Bronchus fibroblast of lung (primary cell): ENCODE measurements at places on chromosomes 5 and 9. TPM values are rescaled to one million over a fixed set of nuclear protein-coding genes. Genes with fewer than 3 reads are reported as not detected.

The ANP32B gene
- 21.9 and 22.4 TPM in 2 replicates for total RNA-seq

The RMRP gene
- total RNA-seq: 46,048 and 56,930 TPM in 2 replicates

The SPINK4 gene
- not detected in 2 replicates for total RNA-seq

The IFNK gene
- not detected in 2 replicates for total RNA-seq

The OR1L1 gene
- not detected in 2 replicates for total RNA-seq

The GARIN3 gene
- not detected in 2 replicates for total RNA-seq

The SUSD3 gene
- 4.7 and 5.6 TPM in 2 replicates for total RNA-seq

The RALGPS1 gene
- total RNA-seq: 0.67 and 2.7 TPM in 2 replicates

The THBS4 gene
- 1.2 and 2.4 TPM in 2 replicates for total RNA-seq

The PCDHB2 gene
- 0.34 and 0.45 TPM in 2 replicates for total RNA-seq

The SHC3 gene
- 3.9 and 6.9 TPM in 2 replicates for total RNA-seq

The ZNF354C gene
- total RNA-seq: 2.8 and 3.0 TPM in 2 replicates

The LCNL1 gene
- under 0.01 TPM in 1 of 2 replicates, not detected in the other for total RNA-seq

The ARSI gene
- total RNA-seq: 11.8 and 13.4 TPM in 2 replicates

The CLK4 gene
- total RNA-seq: 3.6 and 5.4 TPM in 2 replicates

The PCDHGA2 gene
- 0.50 and 0.59 TPM in 2 replicates for total RNA-seq

The TOR1B gene
- total RNA-seq: 25.1 and 31.3 TPM in 2 replicates

The TCOF1 gene
- total RNA-seq: 37.2 and 42.4 TPM in 2 replicates

The GFM2 gene
- 25.9 and 29.9 TPM in 2 replicates for total RNA-seq

The TMC1 gene
- total RNA-seq: 0.45 TPM in 1 of 2 replicates, not detected in the other

The HRCT1 gene
- 3.2 and 5.4 TPM in 2 replicates for total RNA-seq

The CNTLN gene
- 5.9 and 8.2 TPM in 2 replicates for total RNA-seq

The ARHGEF37 gene
- total RNA-seq: 0.34 and 0.45 TPM in 2 replicates

The PDE4D gene
- 6.5 and 8.7 TPM in 2 replicates for total RNA-seq

The WNT8A gene
- total RNA-seq: not detected in 2 replicates

The GABRA1 gene
- not detected in 2 replicates for total RNA-seq

The IFNA13 gene
- total RNA-seq: not detected in 2 replicates

The SMIM33 gene
- not detected in 2 replicates for total RNA-seq

The TMEM252 gene
- total RNA-seq: not detected in 2 replicates

The CFAP157 gene
- total RNA-seq: not detected in 2 replicates

The NLN gene
- 25.1 and 25.9 TPM in 2 replicates for total RNA-seq

The HAPLN1 gene
- total RNA-seq: 0.67 and 2.7 TPM in 2 replicates

The ACTBL2 gene
- total RNA-seq: 0.15 and 0.34 TPM in 2 replicates

The FAXDC2 gene
- total RNA-seq: 3.1 and 4.7 TPM in 2 replicates

The PCDHB3 gene
- total RNA-seq: 0.15 and 0.17 TPM in 2 replicates

The SLC22A5 gene
- total RNA-seq: 3.2 and 4.6 TPM in 2 replicates

The PCDHB7 gene
- 0.15 and 0.17 TPM in 2 replicates for total RNA-seq

The C5orf63 gene
- 2.0 and 2.2 TPM in 2 replicates for total RNA-seq

The ADGRD2 gene
- total RNA-seq: not detected in 2 replicates

The DDX4 gene
- total RNA-seq: not detected in 2 replicates

The ENTPD2 gene
- not detected in 2 replicates for total RNA-seq

The BNC2 gene
- 16.3 and 23.9 TPM in 2 replicates for total RNA-seq

The SPARC gene
- 644 and 678 TPM in 2 replicates for total RNA-seq

The FST gene
- 84.3 and 98.4 TPM in 2 replicates for total RNA-seq

The OTP gene
- not detected in 2 replicates for total RNA-seq
